ENCODE measurements at places on chromosomes 2 and 18.

GRCh38 chr2:10575609-10576280 lies 114.0 kb downstream of the NOL10 start:
- peak; percentile 95 for DNase-seq

DNA sequence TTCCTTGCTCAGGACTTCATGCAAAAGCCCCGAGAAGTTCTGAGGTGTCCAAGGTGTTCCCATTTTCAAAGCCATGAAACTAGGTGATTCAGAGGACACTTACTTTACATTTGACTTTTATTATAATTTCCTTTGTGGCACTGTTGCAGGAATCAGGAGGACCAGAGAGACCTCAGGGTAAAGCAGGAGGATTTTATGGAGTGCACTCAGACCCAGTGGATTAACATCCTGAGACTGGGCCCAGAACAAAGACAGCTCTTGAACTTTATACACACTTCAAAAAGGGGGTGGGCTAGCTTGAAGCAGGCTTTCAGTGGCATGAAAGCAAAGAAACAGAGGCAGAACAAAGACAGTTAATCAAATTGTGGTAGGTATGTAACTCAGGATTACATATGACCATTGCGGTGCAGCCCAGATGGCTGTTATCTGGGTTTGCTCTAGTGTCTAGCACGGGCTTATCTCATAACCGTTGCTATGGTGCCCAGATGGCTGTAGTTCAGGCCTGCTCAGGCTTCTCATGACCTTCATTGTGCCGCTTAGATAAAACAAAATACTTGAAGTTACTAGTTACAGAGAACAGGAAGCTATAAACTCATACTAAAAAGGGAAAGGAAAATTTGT lies 39.4 kb downstream of the TMEM182 start:
- no peak for DNase-seq

- DNase-seq, result no peak
These were observed 28.1 kb upstream of the EML6 start for GRCh38 chr2:54695378-54695777.

DNA sequence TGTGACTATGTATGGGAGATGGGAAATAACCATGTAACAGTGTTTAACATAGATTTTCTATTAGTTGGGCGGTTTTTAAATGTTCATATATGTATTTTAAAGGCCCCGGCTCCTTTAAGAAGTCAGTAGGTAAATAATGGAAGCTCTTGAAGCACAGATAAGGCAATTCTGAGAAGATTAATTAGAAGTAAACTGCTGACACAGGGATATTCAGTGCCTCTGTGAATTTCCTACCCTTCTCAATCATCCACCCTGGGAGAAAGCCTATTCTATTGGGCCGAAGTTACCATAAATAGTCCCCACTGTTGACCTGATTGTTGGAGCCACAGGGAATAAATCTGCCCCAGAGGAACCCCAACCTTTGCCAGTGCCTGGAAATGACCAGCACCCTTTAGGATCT lies 56.8 kb upstream of the SIX3 start:
- DNase-seq, result no peak

- no peak for DNase-seq
These were observed 25.7 kb downstream of the BCL11A start for GRCh38 chr2:60527762-60528161.

- DNase-seq, result no peak
These were observed 149.7 kb upstream of the HS6ST1 start for GRCh38 chr2:128468186-128468920.

- peak; percentile 36 for DNase-seq
These were observed 34.0 kb upstream of the SLC66A3 start for GRCh38 chr2:11121099-11121822.

GRCh38 chr2:119376810-119377209 lies 10.0 kb downstream of the DBI start:
- no peak for DNase-seq

- DNase-seq, result no peak
These were observed 305.7 kb downstream of the AGPS start for GRCh38 chr2:177698281-177698680.

DNA sequence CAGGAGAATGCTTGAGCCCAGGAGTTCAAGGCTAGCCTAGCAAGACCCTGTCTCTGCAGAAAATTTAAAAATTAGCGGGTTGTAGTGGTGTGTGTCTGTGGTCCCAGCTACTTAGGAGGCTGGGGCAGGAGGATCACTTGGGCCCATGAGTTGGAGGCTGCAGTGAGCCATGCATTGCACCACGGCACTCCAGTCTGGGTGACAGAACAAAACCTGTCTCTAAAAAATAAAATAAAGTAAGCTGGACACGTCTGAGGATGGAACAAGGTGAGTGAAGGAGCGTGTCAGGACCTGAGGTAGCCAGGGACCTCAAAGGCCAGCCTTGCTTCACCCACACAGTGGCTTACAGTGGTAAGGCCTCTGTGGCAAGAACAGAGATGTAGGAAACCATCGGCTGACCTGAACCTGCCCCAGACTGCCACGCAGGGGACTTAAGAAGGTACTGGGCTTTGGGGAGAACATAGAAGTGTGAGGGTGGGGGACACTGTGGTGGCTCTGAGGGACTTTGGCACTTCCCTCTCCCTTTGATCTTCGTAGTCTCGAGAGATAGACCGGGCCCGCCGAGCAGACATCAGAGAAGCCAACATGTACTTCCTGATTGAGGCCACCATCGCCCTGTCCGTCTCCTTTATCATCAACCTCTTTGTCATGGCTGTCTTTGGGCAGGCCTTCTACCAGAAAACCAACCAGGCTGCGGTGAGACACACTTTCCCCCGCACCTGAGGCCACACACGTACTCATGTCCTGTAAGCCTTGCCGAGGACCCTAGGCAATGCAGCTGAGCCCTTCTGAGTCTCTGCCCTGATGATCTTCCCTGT lies 7.5 kb downstream of the SLC11A1 start:
- DNase-seq, result no peak

GRCh38 chr2:9984217-9984739 lies 32.8 kb downstream of the GRHL1 start:
- DNase-seq, result peak; percentile 43

- DNase-seq, result peak; percentile 74
These were observed 637 bp upstream of the SFT2D3 start for GRCh38 chr2:127700527-127701192.

DNA sequence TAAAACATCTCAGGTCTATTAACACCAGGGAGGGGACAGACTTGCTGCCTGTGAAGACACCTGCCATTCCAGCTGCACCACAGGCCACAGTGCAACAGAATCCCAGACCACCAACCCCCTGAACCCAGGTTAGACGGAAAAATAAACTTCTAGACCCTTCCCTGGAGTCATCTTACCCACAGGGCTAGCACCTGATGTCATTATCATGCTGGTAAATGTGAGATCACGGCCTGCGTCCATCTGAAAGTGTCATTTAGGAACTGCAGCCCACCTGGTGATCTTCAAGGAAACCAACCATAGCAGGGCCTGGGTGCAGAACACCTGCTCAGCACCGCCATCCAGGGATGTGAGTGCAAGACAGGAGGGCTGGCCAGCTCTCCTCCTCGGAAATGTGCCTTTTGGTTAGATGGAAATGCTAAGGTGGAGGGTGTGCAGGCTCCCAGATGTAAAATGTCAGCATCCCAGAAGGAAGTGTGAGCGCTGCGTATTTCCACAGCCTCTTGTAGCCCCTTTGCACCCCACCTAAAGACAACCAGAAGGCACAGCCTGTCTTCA lies 80.8 kb downstream of the PTGR3 start:
- DNase-seq, result no peak

DNA sequence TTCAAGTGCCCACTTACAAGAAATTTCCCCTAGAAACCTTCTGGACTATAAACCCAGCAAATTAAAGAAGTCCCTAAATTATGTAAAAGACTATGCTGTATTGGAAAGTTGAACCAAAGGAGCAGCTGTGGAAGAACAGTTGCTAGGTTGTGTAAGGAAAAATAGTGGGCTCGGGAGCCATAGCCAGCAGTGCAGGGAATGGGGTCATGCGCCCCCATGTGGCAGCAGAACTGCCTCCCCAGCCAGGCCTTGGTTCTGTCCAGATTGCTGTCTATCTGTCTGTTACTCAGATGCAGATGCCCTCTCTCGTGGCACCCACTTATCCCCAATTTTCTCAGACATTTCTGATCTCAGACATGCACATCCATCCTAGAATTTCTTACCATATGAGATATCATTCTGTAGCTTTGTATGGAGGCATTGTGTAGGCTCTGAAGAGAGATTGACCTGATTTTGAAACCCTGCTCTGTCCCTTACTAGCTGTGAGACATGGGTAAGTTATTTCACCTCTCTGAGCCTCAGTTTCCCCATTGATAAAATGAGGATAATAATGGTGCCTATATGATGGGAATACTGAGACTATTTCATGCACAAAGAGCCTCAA lies 258.3 kb downstream of the SS18 start:
- peak; percentile 49 for DNase-seq

GRCh38 chr2:181536730-181537129 lies 79.5 kb downstream of the ITGA4 start:
- DNase-seq, result no peak

GRCh38 chr2:230000118-230000841 lies 68.4 kb downstream of the SLC16A14 start:
- no peak for DNase-seq

- DNase-seq, result no peak
These were observed 80.3 kb downstream of the TSHZ1 start for GRCh38 chr18:75290737-75291358.

DNA sequence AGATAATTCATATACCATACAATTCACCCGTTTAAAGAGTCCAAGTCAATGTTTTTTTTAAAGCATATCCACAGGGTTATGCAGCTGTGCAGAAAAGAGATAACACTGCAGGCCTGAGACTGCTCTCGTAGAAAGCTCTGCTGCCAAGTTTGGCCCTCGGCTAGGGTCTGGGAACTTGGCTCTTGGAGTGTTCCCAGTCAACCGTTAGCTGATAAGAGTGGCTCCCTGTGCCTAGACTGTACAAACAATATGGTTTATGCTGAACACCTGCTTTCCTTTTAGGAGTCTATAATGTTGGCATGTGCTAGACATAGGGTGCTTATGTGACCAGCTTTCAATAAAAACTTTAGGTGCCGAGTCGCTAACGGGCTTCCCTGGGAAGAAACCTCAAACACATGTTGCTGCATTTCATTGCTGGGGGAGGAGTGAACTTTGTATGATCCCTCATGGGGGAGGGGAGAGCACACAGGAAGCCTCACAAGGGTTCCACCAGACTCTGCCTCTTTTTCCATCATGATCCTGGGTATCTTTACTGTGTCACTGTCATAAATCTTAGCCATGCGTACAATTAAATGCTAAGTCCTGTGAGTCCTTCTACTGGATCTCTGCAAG lies 34.7 kb downstream of the RFX8 start:
- no peak for DNase-seq

GRCh38 chr2:7672685-7673071 lies 755.5 kb downstream of the RNF144A start:
- DNase-seq, result no peak

DNA sequence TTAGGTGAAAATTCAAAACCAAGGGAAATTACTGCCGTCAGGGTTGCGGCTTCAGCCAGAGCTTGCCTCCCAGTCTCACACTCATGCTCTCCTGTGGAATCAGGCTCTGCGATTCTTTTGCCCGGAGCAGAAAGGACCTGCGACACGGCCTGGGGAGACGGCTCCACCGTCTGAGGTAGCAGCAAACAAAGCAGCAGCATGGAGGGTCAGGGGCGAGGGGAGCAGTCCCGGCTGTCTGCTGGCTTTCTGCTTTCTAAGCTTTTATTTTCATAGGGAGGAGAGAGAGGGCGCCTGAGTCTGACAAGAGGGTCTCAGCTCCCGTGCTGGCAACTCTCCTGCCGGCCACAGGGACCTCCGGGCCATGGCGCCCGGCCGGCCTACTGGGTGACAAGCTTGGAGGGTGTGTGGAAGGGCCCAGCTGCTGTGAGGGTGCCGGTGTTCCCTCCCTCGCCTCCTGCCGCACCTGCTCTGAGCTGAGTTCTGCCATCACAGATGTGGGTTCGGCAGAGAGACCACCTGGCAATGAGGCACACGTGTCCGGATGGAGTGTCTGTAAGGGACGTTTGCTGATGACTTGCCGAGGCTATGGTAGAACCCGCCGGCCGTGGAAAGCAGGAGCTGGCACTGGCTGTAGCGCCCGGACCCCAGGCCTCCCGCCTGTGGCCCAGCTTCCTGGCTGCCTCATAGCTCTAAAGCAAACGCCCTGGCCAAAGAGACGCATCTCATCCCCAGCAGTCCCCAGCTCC lies 66.2 kb upstream of the CTDP1 start:
- DNase-seq, result no peak

DNA sequence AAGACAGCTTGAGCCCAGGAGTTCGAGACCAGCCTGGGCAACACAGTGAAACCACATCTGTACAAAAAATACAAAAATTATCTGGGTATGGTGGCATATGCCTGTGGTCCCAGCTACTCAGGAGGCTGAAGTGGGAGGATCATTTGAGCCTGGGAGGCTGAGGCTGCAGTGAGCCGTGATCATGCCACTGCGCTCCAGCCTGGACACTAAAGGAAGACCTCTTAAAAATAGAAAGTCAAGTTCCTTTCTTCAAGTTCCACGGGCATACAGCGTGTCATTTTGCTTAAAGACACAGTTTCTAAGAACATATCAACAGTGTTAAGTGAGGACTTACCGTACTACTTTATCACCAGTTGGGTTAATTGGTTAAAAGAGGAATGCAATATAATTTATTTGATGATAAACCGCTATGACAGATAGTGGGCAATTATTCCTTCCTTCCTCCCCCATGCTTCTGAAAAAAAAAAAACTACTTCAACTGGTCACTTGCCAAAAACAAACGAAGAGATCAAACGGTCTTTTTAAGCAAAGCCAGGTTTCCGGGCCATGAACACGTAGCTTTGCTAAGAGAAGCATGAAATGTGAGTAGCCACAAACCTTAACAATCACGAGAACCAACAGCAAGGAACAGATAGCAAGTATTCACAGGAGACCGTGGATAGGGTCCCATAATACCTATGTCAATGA lies 21.4 kb downstream of the AP1S3 start:
- DNase-seq, result peak; percentile 91

- DNase-seq, result no peak
These were observed 205.5 kb downstream of the SMAD7 start for GRCh38 chr18:48745293-48745692.

DNA sequence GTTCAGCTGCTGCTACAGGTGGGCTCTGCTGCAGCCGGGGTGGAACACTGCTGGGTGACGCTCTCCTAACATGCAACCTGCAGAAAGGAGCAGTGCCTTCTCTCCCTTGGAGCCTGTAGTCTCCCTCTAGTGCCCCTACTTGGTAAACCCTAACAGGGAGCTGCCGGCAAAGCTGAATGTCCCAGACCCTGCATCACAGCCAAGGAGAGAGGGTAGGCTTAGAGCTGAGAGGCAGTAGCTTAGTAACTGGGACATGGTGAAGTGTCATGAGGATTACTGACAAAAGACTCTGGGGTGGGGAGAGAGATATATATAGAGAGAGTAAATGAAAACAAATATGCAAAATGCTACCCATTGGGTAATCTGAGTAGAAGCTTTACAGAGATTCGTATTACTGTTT lies 9.9 kb downstream of the NCAPH start:
- DNase-seq, result no peak

DNA sequence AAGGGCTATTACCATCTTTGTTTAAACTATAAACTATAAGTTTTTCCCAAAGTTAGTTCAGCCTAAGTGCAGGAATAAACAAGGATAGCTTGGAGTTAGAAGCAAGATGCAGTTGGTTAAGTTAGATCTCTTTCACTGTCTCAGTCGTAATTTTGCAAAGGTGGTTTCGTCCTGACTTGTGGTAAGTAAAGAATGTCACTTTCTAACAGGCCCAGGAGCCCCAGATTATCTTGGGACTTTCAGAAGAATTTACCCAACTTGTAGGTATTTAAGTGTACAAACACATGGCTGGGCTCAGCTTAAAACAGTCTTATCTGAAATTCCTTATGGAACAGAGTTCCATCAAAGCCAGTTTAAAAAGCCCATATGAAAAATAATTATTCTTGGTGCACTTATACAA lies 18.3 kb upstream of the FAM98A start:
- no peak for DNase-seq

All from kidney tubule cell (primary cell).